ENCODE measurements at places on chromosomes 7 and 10.
A peak's percentile ranks its signal among the peaks of the same experiment; 100 is the strongest.

- no peak for DNase-seq
Observed at GRCh38 chr10:102421507-102421756, 796 bp downstream of the FBXL15 start.

GRCh38 chr10:101063050-101063525 lies 1.3 kb downstream of the KAZALD1 start:
- DNase-seq, result no peak

- no peak for DNase-seq
Observed at GRCh38 chr10:21649454-21649872, 115.4 kb downstream of the MLLT10 start.

- no peak for DNase-seq
Observed at GRCh38 chr7:49643321-49643720, 130.1 kb upstream of the VWC2 start.

- peak; percentile 8 for DNase-seq
Observed at GRCh38 chr7:96414931-96415292, 93.0 kb upstream of the SLC25A13 start.

All from NCI-H510A (cell line).